B cell (primary cell): ENCODE measurements at places on chromosomes 6 and 20. TPM values are rescaled to one million over a fixed set of nuclear protein-coding genes. Genes with fewer than 3 reads are reported as not detected.
A peak's percentile ranks its signal among the peaks of the same experiment; 100 is the strongest.

- no peak for DNase-seq
These were observed 202.0 kb downstream of the CENPW start for GRCh38 chr6:126541806-126542491.

DNA sequence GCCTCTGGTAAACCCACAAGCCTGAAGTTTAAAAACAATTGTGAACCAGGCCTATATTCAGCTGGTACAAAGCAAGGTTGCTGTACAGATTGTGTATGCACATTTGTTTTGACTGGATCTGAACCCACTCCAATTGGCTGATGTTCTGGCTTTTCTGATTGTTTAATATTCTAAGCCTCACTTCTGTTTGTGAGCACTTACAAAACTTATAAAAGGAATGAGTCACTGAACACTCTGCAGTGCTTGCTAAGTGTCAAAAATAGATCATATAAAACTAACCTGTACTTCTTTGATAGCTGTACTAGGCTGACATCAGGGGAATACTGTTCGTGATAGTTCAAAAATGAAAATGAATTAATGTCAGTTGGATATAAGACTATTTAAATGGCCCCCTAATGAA lies 12.1 kb downstream of the COL21A1 start:
- no peak for DNase-seq

- no peak for DNase-seq
These were observed 70.9 kb downstream of the HFE start for GRCh38 chr6:26158076-26158580.

DNA sequence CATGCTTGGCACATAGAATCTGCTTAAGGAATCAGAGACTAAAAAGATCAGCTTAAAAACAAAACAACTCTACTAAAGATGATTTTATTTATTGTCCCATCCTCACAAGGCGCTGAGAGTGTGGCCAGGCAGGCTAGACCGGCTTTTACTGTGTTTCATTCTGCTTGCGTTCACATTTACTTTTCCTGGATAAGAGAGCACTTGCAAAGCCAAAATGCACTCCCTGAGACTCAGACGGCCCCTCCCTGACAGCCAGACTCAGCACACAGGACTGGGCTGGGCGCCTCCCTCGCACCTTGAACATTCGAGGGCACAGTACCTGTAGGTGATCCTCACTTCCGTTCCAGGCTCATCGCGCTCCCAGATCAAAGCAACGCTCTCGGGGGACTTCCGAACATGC lies 10.2 kb downstream of the ACSS1 start:
- no peak for DNase-seq

GRCh38 chr6:42615518-42615917 lies 51.7 kb downstream of the UBR2 start:
- DNase-seq: no peak

GRCh38 chr20:48826069-48826468 lies 1.7 kb downstream of the PREX1 start:
- DNase-seq: no peak

- no peak for DNase-seq
These were observed 66.8 kb upstream of the STX16 start for GRCh38 chr20:58584051-58584824.

DNA sequence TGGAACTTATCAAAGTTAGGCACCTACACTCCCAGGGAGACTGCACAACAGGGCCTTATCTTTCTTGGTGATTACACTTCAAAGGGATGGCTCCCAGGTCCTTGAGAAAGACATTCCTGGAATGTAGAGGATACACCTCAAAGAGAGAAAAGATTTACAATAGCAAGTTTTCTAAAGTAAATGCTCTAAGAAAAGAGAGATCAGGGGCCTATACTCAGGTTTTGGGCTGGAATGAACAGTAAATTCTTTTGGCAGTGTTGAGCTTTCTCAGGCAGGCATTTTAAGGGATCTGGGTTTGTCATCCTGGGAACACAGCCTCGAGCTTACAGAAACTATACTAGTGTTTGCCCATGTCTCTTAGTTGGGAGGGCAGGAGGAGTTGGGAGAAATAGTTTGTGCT lies 31.7 kb upstream of the ME1 start:
- no peak for DNase-seq

DNA sequence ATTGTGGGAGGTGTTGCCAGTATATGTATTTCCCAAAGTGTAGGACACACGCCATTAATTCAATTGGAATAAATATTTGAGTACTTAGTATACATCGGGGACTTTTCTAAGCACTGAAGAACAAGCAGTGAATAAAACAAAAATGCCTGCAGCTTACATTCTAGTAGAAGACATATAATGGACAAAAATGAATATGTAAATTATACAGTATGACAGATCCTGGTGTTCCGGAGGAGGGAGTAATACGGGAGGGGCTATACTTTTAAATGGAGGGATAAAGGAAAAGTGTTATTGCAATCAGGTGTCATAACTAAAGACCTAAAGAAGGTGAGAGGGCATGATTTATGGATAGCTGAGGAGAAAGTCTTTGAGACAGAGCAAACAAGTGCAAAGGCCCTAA lies 15.1 kb downstream of the UBE2V1 start:
- DNase-seq: no peak

DNA sequence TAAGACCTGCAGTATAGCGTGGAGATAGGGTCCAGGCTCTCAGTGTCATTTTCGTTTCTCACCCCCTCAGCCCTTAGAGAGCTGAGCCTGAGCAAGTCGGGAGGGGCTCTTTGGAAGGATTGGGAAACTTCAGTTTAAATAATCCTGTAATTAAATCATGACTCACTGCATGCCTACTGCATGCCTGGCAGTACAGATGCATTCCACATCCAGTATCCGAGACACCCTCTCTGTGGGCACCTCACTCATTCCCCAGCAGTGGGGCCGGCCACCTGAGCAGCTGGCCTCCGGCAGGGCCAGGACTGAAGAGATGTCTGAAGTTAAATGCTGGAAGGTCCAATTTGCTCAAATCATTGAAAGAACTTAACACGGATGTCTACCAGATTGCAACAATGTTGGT lies 316.6 kb downstream of the THBS2 start:
- no peak for DNase-seq

GRCh38 chr6:64270083-64270482 lies 634.5 kb downstream of the PHF3 start:
- DNase-seq: no peak

DNA sequence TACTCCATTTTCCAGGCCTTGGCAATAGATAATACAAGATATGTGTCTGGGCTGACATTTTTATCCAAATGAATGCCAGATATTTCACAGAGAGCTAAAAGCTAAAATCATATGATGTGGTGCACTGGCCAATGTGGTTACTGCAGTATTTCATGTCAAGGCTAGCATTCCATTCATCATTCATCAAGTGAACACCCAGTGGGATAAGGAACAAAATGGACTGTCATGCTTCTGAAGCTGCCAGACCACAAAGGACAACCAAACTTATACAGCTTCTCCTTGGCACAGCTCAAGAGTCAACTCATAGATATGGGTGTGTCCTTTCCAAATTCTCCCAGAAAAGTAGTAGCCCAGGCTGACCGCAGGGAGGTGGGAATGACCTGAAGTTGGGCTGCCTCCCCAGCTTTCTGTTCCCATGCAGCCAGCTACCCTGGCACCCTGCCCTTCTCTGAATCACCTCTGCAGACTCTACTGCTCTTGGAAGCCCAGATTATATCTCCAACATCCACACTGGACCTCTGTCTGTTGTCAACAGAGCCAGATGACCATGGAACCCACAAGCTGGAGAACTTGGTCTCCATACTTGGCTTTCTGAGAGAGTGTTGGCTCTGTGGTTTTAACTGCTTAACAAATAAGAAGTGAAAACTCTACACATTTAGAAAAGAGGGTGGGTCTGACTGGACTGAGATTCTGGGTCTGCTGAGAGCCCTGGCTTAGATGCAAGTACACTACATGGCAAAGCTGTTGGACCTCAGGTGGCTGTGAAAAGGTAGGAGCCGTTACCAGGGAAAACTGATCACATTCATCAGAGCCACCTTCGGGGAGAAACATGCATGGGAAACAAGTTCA lies 122.8 kb downstream of the ALDH8A1 start:
- DNase-seq: no peak

GRCh38 chr6:78231002-78231401 lies 578.2 kb downstream of the MEI4 start:
- no peak for DNase-seq

DNA sequence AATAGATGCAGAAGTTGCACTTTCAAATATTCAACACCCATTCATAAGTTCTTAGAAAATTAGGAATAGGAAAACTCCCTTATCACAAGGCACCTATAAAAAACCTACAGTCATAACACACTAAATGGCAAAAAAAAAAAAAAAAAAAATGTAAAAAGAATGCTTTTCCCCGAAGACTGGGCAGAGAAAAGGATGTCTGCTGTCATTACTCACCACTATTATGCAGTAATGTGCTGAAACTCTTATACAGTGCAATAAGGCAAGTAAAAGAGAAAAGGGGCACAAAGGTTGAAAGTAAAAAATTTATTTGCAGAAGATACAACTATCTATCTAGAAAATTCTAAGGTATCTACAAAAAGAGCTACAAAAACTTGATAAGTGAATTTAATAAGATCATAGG lies 607.8 kb upstream of the ARID1B start:
- DNase-seq: no peak

- peak; percentile 29 for DNase-seq
These were observed 32.8 kb upstream of the SIRPB2 start for GRCh38 chr20:1524004-1524403.

DNA sequence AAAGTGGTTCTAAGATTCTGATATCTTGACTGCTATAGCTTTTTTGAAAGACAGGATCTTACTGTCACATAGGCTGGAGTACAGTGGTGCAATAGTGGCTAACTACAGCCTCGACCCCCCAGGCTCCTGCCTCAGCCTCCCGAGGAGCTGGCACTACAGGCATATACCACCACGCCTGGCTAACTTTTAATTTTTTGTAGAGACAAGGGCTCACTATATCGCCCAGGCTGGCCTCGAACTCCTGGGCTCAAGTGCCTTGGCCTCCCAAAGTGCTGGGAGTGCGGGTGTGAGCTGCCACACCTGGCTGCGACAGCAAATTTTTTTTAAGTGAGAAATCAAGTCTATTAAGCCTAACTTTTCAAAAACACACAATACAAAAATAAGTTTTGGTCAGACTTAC lies 106.6 kb downstream of the NOL4L start:
- DNase-seq: no peak

DNA sequence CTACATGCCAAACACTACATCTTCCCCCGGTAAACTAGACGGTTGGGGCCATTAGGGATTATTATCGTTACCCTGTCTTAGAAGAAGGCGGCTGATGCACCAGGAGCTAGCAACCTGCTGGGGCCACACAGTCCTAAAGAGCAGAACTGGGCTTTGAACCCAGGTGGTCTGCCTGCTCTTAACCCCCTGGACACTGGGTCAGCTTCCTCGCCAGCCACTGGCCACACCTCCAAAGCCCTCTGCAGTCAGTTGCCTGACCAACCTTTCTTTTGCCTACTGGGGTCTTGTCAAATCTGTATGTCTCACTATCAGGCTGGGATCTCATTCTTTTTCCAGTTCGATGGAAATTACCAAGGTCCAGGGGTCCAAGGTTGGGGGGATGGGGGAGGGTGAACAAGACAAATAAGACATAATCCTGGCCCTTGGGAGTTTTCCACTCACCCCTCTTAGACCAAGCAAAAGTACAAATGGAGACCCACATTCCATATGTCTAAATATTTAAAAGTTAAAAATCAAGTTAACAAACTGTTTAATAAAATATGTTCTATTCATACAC lies 34.0 kb upstream of the FOXP4 start:
- DNase-seq: no peak

DNA sequence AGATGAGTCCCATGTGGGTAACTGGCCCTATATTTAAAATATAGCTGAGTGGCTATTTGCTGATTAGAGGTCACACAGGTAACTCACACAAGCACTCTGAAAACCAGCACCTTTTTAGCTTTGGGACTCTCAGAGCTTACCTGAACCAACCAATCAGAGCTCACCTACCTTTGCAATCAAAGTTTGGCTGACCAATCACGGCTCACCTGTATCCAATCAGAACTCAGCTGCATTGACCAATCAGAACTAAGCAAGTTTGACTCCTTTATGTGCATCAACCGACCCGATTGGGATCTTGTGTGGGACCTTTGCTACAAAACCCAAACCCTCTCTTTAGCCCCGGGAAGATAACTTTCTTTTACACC lies 106.8 kb upstream of the NXT1 start:
- no peak for DNase-seq

GRCh38 chr6:34195726-34196115 lies 41.0 kb upstream of the HMGA1 start:
- no peak for DNase-seq

DNA sequence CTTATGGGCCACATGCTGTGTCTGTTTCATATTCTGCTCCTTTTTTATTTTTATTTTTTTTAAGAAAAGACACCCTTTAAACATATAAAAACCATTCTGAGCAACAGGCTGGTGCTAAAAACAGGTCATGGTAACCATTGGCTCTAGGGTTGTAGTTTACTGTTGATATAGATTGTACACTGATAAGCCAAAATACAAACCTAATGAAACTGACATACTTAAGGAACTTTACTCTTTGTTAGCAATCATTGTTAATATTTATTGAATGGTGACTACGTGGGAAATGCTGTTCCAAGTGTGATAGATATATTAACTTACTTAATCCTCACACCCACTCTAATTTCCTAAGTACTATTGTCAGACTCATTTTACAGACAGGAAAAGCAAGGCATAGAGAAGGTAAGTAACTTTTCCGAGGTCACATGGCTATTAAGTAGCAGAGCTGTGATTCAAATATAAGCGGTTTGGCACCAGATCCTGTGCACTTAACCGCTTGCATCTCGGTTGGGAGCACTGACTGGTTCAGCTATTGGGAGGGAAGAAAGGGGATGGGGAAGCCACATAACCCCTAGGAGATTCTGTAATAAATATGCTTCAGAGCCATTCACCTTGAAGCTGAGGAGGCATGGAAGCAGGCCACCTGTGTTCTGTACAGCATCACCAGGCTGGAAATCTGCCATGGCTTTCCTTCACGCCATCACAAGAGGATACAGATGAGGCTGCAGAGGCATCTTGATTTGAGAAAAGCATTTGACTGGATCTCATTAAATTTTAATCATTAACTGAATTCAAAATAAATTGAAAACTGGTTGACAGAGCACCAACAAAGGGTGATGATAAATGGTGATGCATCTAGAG lies 4.9 kb downstream of the TRAF3IP2 start:
- DNase-seq: no peak

- no peak for DNase-seq
These were observed 6.7 kb downstream of the CTSZ start for GRCh38 chr20:59000326-59000725.

SGK2 gene
- polyA plus RNA-seq: 1.4 and 1.5 TPM in 2 replicates

CALHM6 gene
- 63.8 and 68.4 TPM in 2 replicates for polyA plus RNA-seq

E2F1 gene
- 2.4 and 3.6 TPM in 2 replicates for polyA plus RNA-seq

IMPG1 gene
- not detected in 2 replicates for polyA plus RNA-seq

ESR1 gene
- polyA plus RNA-seq: 0.42 and 0.46 TPM in 2 replicates

IL17A gene
- polyA plus RNA-seq: not detected in 2 replicates

SMLR1 gene
- not detected in 2 replicates for polyA plus RNA-seq
